ENCODE measurements at places on chromosomes 1 and 21. TPM values are rescaled to one million over a fixed set of nuclear protein-coding genes. Genes with fewer than 3 reads are reported as not detected.

DNA sequence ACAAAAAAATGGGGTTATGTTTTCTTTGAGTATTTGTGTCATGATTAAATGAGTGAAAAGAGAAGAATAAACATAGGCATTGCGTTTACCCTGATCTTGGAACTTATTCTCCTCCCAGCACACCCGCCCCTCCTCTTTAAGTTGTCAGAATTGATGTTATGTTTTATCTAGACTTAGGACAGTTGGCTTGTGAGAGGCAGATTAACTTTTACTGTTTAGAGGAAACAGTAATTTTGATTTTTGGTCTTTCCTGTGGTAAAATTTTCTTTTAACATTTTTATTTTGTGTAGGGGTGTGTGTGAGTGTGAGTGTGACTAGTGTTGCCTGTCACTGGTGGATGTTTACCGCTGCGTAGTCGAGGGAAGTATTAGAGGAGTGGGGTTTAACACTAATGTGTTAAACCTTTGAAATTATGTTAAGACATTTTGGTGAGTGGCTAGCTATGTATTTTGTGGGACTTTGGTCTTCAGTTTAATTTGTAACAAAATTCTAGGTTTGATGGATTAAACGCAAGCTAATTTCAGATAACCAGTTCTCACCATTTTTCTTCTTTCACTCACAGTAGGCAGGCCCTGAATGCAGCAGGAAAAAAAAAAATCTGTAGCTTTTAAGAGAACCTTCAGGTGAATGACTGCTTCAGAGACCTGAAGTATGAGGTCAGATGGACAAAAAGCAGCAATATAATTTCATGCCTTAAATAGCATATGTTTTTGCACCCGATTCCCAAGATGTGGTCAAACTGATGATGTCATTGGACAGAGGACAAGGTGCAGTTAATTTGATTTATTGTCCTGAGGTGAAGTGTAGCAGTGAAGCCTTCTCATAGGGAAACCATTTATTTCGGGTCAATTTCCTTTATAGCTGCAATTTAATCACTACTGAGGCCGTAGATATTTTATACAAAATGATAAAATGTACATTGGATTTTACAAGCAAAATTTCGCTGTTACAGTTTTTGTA, 2.7 kb downstream of the POU2F1 start:
- DNase-seq = peak; percentile 48

- DNase-seq = peak; percentile 10
Observed at GRCh38 chr1:63861052-63861691, 87.4 kb downstream of the ROR1 start.

DNA sequence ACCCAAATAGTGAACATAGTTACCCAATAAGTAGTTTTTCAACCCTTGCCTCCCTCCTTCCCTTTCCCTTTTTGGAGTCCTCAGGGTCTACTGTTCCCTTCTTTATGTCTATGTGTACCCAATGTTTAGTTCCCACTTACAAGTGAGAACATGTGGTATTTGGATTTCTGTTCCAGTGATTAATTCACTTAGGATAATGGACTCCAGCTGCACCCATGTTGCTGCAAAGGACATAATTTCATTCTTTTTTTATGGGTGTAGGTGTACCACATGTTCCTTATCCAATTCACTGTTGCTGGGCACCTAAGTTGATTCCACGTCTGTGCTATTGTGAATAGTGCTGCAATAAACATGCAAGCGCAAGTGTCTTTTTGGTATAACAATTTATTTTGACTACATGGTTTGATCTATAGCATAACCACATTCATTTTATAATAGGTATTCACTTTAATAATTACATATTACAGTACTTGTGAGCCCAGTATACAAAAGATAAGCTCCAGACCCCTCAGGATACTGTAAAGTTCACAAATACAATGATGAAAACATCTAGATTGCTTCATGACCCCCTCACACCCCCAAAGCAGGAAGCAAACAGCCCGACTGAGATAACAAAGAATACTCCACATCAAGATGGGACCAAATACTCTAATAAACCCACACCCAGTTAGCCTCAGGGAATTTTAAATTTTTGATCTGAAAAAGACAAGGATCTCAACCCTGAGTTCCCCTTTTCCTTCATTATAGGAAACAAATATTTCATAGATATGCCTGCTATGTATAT, 45.3 kb downstream of the PUM1 start:
- DNase-seq = no peak

- peak; percentile 86 for DNase-seq
Observed at GRCh38 chr1:16013220-16013907, 4.5 kb downstream of the HSPB7 start.

- peak; percentile 87 for DNase-seq
Observed at GRCh38 chr1:109975718-109976117, 8.8 kb upstream of the AHCYL1 start.

GRCh38 chr1:147272042-147272441, 29.6 kb downstream of the CHD1L start:
- peak; percentile 5 for DNase-seq

- DNase-seq = no peak
Observed at GRCh38 chr21:42311816-42312625, 3.2 kb downstream of the TFF3 start.

DNA sequence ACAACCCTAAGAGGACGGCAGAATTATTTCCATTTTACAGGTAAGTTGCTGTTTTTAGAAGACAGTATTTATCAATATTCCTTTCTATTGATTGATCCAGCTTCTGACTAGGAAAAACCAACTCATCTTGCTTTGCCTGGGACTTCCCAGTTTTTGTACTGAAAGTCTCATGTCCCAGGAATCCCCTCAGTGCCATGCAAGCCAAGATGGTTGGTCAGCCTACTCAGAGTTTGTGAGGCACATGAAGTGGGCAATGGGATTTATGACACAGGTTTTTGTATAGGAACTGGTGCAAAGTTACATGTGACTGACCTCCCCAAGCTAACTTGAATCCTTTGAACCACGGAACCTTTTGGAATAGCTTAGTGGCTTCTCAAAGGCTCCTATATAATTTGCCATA, 45.5 kb downstream of the GNG12 start:
- peak; percentile 65 for DNase-seq

The ZNF593OS gene
- not detected for total RNA-seq

The DEPDC1 gene
- total RNA-seq = 9.9 TPM

The SEC16B gene
- 1.5 TPM for total RNA-seq

All from GM23248 (cell line).